ENCODE measurements at places on chromosomes 1 and 21.
A peak's percentile ranks its signal among the peaks of the same experiment; 100 is the strongest.

GRCh38 chr1:110243146-110243545 lies 33.0 kb downstream of the KCNC4 start:
- no peak for DNase-seq

DNA sequence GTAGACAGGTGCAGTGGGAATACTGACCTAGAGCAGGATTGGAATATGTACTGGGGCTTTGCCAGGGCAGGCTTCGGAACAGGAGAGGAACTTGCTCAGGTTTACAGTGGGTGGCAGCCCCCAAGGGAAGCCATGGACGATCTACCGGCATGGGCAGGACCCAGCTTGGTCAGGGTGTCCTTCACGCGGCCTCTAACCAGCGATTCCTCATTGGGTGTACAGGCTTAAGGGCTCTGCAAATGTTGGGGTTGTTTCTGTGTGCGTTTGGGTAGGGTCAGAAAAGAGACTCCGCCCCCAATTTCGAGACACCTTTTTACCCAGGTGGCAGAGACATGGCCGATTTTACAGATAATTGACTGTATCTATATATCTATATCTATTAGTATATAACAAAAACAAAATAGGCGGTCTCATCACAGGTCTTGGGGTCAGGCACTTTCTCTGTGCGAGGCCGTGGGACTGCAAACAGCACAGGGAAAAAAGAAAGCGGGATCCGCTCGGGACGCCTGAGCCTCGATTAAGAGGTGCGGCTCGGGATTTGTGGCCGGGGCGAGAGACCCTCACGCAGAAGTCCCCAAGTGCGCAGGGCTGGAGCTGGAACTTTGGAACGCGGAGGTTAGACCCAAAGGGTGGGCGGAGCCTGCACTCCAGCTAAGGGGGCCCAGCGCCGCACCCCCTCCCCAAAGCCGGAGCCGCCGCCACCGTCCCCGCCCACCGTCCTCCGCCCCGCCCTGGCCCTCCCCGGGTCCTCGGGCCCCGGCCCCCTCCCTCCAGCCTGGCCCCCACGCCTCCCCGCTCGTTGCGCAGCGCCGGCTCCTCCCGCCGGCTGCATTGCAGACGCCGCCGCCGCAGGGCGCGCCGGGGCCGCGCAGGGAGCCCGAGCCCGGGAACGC lies 67.5 kb upstream of the VAMP3 start:
- no peak for DNase-seq

- peak; percentile 84 for DNase-seq
Observed at GRCh38 chr1:198220428-198220827, 63.6 kb downstream of the NEK7 start.

DNA sequence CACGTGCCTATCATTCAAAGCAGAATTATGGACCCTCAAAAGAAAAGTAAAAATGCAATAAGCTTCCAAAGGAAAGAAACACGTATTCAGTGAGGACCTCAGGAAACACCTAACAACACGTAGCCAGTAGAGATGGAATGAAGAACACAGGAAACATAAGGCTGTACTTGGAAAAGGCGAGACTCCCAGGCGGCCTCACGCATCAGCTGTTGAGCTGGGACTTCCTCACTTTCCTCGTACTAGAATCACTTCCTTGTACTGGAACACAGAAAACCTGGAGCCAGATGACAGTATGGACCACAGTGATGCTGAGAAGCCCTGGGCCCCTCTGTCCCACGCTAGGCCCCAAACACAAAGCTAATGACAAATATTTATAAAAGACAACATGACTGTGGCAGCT lies 94.4 kb upstream of the BACE2 start:
- no peak for DNase-seq

GRCh38 chr1:22089787-22090186 lies 37.3 kb downstream of the CDC42 start:
- no peak for DNase-seq

- DNase-seq, result peak; percentile 50
Observed at GRCh38 chr1:245154429-245155271, at the start of gene KIF26B. Gene KIF26B (plus strand): TSS chr1:245154985. CDS start chr1:245155425, 440 bp downstream.

- DNase-seq, result no peak
Observed at GRCh38 chr1:106910798-106911197, 145.7 kb upstream of the PRMT6 start.

- no peak for DNase-seq
Observed at GRCh38 chr21:35015435-35016024, 33.6 kb downstream of the RUNX1 start.

GRCh38 chr1:235454021-235454420 lies 50.2 kb downstream of the B3GALNT2 start:
- DNase-seq, result no peak

- no peak for DNase-seq
Observed at GRCh38 chr1:64378826-64379225, 91.1 kb upstream of the CACHD1 start.

- DNase-seq, result no peak
Observed at GRCh38 chr21:38255571-38256117, 1.1 kb upstream of the KCNJ15 start.

- DNase-seq, result peak; percentile 43
Observed at GRCh38 chr1:165899461-165899941, 72.1 kb downstream of the UCK2 start.

- no peak for DNase-seq
Observed at GRCh38 chr1:116062201-116062600, 49.0 kb upstream of the MAB21L3 start.

- DNase-seq, result peak; percentile 87
Observed at GRCh38 chr1:85314726-85315125, 38.3 kb upstream of the BCL10 start.

GRCh38 chr1:114181356-114181755 lies 27.7 kb upstream of the SYT6 start:
- DNase-seq, result no peak

- no peak for DNase-seq
Observed at GRCh38 chr1:221437171-221437570, 304.7 kb downstream of the DUSP10 start.

DNA sequence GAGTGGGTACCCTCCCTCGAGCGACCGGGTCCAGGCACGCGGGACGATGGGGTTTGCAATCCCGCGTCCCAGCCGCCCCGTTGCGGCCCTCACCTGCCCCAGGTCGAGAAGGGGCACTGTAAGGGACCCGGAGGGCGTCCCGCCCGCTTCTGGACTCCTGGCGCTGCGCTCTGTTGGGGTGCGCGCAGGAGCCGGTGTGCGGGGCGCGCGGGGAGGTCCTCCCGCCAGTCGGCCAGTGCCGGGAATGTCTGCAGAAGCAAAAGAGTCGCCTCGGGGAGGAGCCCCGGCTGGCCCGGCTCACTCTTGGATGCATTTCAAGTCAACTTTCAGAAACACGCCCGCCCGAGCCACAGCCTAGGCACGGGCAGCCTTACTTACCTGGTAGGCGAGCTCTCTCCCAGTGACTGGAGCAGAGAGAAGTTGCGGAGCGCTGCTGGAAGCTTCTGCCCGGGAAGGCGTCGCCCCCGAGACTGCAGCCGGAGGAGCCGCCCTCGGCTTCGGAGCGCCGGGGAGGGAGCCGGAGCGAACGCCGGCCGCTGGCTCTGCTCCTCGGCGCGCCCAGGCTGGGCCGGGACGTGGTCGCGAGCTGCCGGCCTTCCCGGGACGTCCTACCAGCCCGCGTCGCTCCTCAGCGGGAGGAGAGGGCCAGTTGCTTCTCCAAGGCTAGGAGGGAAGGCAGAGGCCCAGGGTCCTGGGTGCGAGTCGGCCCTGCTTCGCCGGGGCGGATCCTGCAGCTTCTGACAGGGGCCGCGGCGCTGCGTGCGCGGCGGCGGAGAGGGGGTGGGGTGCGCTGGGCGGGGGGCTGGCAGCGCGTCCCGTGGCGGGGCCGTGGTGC lies at the start of gene LMX1A:
Gene LMX1A, minus strand, starts transcription at position 739 of the 835 bp plus-strand sequence. CDS start 1,156 bp downstream, outside the sequence.
- no peak for DNase-seq

- DNase-seq, result no peak
Observed at GRCh38 chr1:245791410-245792312, 636.9 kb downstream of the KIF26B start.

DNA sequence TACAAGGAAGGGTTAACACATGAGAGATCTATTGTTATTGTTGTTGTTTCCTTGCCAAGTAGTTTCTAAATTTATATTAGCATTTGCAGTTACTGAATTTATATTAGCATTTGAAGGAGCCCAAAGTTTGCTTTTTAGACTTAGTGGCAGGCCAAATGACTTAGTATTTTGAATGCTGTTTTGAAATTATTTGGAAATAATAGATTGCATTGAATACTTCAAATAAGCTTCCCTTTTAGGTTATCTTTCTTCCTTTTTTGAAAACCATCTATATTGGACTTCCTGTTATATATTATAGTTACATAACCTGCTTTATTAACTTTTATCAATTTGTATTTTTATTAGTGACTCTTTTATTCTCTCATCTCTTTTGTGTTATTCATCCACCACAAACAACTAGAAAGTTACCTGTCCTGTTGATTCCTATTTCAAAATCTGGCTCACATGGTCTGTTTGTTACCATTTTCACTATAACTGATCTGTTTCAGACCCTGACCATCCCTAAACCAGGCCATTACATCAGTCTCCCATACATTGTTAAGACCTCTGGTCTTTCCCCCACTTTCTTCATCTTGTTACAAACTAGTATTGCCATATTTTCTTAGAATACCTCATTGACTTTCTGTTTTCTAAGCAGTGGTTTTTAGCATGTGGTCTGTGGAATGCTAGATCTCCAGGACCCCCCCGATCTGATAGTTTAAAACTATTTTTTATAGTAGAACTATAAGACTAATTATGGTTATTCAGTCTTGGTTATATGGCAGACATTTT lies 185.2 kb downstream of the RASAL2 start:
- no peak for DNase-seq

GRCh38 chr1:31669786-31670592 lies 25.3 kb upstream of the PEF1 start:
- no peak for DNase-seq

GRCh38 chr1:167638064-167638463 lies 8.0 kb downstream of the RCSD1 start:
- DNase-seq, result no peak

- DNase-seq, result peak; percentile 12
Observed at GRCh38 chr1:41175546-41175945, 66.6 kb downstream of the SCMH1 start.

DNA sequence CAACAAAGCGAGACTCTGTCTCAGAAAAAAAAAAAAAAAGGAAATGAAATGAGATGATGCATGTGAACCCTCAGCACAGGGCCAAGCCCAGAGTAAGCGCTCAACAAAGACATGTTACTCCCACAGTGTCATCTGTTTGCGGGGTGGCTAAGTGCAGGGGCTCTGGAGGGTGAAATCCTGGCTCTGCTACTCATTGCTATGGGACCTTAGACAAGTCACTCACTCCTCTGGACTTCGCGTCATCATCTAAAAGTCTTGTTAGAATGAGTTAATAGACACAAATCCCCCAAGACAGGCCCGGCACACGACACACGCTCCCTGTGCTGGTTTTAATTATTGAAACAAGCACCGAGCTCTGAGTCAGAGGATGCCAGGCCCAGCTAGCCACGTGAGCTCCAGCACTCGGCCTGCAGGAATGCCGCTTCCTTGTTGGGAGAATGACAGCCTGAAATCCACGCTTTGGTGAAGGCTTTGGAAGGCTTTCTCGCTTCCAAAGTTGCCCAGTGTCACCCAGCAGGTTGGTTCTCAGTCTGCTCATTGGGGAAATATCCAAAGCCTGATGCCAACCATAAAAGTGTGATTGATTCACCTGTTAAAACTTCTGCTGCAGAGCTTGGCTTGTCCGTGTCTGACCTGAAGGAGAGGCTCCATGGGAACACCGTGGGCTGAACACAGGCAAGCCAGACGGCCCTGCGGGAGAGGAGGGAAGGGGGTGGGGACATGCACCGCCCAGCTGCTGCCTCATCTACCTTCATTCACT lies 36.7 kb upstream of the TARDBP start:
- peak; percentile 95 for DNase-seq
